ENCODE measurements at places on chromosomes 3 and 15.

DNA sequence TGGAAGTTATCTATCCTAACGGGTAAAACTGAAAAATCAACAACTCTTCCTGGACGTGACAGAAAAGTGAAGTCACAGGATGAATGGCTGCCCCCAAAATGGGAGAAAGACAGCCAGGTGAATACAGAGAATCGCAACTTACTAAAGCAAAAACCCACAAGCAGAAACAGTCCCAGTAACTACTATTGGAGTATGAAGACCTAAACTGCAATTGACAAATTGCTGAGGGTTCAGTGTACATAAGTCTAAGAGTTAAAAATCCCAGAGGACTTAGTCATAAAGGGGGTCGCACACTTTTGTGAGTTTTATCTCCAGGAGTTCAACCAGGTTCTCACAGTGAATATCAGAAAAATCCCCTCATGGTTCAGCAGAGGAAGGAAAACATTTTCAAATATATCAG lies 56.8 kb upstream of the IMPG2 start:
- DNase-seq, result no peak

DNA sequence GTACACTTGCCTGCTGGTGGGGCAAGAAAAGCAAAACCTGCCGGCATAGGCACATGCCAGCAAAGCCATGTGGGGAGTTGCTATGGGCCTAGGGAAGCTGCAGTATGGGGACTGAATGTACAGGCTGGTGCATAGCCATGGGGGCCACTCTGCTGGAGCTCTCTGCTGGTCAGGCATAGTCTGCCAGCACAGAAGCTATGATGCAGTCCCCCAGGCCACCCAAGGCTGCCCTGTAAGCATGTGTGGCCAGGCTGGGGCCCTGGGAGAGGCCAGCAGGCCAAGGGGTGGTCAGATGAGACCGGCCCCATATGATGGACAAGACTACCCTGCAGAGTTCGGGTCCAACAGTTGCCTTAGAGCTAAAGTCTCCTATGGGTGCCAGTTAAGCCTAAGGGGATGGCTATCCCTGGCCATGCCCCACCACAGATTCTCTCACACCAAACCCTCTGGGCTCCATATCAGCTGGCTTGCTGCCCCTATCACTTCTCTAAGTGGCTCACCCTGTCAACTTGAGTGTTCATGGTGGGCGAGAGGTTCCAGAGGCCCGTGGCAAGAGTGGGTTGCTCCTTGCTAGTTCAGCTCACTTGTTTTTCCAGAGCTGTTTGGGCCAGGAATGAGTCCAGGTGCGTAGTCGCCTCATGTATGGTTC lies 41.8 kb downstream of the CEP63 start:
- DNase-seq, result no peak

DNA sequence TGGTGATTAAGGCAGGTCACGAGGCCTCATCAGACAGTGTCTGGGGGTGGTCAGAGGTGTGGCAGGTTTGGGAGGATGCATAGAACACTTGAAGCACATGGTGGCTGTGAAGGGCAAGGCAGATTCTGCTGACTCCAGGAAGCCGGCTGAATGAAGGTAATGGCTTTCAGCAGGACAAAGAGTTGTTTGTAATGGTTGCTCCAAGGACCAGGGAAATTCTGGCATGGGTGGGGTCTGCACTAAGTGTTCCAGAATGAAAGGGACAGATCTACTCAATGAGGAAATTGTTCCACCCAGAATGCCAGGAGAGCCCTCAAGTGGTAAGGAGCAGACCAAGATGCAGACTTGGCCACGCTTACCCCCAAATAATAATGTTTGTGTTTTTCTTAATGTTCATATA lies 70.7 kb upstream of the ACAD9 start:
- DNase-seq, result no peak

- DNase-seq, result no peak
These were observed 744 bp upstream of the CCDC32 start for GRCh38 chr15:40565333-40566238.

DNA sequence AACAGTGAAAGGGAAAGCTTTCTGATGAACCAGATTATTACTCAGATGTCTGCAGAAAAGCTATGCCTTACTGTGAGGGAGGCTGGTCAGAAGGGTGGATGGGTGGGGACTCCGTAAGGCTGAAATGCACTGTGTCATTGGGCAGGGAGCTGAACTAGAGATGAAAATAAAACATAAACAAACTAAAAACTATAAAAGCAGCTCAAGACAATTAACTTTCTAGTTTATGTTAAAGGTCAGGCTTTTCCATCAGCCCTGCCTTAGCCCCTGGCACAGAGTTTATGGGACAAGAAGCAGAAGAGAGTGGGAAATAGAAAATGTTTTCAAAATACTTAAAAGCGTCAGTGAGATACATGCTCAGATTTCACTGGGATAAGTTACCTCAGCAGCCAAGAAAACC lies 310.0 kb upstream of the UBE2E2 start:
- DNase-seq, result no peak

GRCh38 chr15:83653639-83654378 lies at the start of gene ADAMTSL3:
TSS of gene ADAMTSL3 (plus strand) at chr15:83654123. CDS start at chr15:83655762, 1,639 bp downstream.
- no peak for DNase-seq
